AG20443 (cell line): ENCODE measurements at places on chromosomes 6 and 20.

- DNase-seq: no peak
Measured at GRCh38 chr6:169689287-169689686, 12.5 kb downstream of the WDR27 start.

DNA sequence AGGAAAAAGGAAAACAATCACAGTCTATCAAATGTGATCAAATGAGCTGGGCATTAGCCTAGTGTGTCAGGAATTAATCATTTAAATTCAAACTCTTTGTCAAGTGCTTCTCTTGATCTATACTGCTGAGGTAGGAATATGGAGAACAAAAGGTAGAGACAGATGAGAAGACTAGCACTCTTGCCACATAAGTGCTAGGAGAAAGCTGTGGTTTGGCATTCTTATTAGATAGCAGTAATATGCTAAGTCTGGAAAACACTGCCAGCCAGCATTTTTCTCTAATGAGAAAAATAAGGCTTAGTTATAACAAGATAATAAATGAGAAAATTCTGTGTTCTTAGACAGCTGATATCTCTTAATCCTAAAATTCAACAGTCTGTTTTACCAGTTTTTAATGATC, 38.9 kb downstream of the ORC3 start:
- DNase-seq: peak; percentile 53

GRCh38 chr6:16723826-16724225, 37.4 kb downstream of the ATXN1 start:
- DNase-seq: peak; percentile 72

GRCh38 chr20:58871533-58872102, 19.1 kb downstream of the GNAS start:
- DNase-seq: no peak

GRCh38 chr20:35734374-35734773, 7.7 kb downstream of the RBM39 start:
- no peak for DNase-seq

DNA sequence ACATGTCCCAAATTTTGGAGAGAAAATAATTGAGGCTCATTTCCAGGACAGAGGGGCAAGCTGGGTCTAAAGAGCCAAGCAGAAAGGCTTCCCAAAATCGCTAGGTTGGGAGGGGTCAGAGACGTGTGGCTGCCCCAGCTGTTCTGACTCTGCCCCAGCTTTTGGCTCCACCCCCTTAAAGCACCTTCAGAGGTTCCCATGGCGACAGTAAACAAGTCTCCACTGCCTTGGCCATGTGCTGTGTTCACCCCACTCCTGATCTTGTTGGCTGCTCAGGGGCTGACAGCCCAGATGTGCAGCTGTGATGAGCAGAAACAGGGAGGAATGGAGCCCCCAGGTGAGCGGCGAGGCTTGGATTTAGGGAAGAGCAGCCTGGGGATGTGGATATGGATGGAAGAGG, 72.8 kb upstream of the SPTLC3 start:
- no peak for DNase-seq

- DNase-seq: no peak
Measured at GRCh38 chr6:130949553-130949952, 113.5 kb downstream of the EPB41L2 start.

DNA sequence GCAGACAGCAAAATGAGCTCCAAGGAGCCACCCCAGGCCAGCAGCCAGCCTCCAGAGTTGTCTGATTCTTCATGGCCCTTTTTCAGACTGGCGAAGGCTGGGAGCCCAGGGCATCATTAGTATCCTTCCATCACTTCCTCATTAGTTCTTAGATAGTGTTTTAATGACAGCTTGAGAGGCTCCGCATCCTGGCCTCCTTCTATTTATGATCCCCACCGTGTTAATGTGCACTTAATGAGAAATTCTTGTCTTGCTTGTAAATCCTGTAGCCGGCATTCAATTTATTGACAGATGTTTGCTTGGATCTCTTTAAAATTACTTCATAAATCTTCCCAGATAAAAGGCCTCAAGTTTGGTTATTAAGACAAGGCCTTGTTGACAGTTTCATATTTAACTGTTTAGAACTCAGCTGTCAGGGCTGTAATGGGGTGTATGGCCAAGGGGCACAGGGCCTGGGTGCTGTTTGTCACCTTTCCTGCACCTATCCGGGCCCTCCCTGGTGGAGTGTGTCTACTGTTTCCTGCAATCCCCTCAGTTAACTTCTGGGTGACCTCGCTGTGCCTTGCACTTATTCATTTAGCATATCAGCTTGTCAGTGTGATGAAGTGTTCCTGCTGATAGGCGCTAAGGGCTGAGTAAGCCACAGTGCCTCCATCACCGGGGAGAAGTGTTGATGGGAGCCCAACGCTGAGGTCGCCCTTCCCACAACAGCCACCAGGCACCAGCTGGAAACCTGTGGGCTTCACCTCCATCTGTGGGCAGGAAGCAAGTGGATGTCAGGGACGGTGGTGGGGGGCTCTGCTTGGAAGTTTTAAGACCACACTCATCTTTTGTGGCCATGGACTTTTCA, 169.3 kb downstream of the TSHZ2 start:
- no peak for DNase-seq

- DNase-seq: no peak
Measured at GRCh38 chr20:11352041-11352440, 565.7 kb upstream of the BTBD3 start.

DNA sequence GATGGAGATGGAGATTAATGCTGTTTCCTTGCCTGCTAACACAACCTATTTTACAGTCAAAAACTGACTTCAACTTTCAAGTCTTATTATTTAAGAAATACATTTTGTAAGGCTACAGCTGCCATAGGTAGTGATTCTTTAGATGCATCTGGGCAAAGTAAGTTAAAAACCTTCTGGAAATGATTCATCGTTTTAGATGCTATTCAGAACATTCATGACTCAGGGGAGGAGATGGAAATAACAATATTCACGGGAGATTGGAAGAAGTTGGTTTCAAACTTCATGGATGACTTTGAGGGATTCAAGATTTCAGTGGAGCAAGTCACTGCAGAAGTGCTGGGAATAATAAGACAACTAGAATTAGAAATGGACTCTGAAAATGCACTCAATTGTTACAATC, 174.9 kb upstream of the GGTLC1 start:
- DNase-seq: no peak

- DNase-seq: no peak
Measured at GRCh38 chr6:137246164-137246563, 27.0 kb upstream of the IFNGR1 start.

- no peak for DNase-seq
Measured at GRCh38 chr6:105066233-105066632, 109.3 kb downstream of the LIN28B start.

DNA sequence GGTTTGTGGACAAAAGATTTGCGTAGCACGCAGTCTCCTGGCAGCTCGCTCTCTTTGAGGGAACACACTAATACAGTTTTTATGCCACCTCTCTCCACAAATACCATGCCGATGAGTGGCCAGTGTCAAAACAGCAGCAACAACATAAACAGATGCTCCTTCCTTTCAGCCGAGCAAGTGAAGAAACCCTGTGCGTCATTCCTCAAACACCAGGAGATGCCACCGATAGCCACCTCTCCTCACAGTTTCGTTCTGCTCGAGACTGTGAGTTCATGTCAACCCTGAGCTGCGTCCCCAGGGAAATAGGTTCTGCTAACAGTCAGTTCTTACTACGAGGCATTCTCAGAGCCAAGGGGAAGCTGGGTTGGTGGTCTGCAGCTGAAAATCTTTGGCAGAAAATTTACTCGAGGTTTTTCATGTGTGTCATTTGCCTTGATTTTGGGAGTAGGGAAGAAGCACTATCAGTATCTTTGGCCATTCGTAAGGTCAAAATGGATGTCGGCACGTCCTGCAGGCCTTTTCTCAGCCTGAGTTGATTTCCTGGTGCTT, 59.9 kb downstream of the EYA2 start:
- DNase-seq: peak; percentile 85

DNA sequence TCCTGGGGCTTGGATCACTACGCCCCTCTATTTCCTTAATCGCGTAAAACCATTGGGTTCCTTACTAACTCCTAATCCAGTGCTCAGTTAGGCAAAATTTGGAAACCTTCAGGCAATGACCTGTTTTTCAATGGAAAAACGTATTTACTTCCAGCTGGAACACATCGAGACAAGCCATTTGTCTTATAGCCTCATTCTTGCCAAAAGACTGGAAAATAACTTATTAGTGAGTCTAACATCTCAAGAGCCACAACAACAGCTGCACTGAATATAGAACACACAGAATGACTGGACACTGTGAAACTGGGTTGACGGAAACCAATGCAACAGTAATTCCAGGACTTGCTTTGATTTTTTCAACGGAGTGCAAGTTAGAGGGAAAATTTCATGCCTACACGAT, 125.2 kb upstream of the MAP3K7 start:
- DNase-seq: no peak

DNA sequence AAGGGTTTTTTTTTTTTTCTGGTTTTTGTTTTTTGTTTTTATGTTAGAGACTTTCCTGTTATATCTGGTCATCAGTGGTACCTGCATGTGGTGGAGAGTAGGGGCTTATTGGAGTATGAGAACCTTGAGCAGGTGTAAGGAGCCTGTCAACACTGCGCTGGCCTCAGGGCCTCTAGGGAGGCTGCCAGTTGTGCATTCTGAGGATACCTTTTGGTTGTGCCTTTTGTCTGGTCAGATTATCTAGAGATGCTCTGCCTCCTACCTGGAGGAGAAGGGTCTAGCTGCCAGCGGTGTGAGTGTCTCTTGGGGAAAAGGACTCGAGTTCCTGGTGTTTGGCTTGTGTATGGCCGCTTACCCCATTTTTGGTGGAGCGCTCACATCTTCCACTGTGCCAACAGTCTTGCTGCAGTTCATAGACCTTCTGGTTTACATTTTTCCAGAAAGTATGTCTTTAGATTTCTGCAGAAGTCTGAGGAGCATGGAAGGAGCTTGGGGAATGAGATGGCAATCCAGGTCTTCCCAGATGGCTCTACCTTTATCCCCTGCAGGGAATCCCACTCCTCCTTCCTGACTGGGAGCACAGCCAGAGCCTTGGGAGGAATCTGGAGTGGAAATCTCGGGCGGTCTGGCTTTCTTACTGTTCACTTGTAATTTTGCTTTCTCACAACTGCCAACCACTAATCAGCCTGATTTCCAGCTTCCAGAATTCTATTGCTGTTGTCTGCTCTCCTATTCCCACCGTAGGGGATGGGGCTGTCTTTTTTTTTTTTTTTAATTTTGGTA, 49.9 kb downstream of the PTPN1 start:
- DNase-seq: no peak

GRCh38 chr6:80921861-80922460, 815.5 kb downstream of the BCKDHB start:
- no peak for DNase-seq

- no peak for DNase-seq
Measured at GRCh38 chr20:20188647-20189046, 136.3 kb downstream of the CFAP61 start.

DNA sequence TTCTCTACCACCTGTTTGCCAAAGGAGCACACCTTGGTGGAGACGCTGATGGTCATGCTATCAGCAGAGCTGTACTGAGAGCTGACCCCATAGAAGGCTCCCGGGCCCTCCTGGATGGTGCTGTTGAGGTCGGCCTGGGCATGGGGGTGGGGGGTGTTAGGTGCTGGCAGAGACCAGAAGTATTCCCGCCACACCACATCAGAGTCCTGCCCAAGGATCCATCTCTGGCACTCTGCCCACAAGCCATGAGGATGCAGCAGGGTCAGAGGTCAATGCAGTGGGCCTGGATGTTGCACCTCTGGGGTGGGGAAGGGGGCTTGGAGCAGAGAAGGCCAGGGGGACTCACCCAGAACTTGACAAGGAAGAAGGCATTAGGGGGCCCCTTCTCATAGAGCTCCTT, 7.4 kb downstream of the RPL10A start:
- no peak for DNase-seq

GRCh38 chr6:74892091-74892490, 313.8 kb downstream of the COL12A1 start:
- no peak for DNase-seq

DNA sequence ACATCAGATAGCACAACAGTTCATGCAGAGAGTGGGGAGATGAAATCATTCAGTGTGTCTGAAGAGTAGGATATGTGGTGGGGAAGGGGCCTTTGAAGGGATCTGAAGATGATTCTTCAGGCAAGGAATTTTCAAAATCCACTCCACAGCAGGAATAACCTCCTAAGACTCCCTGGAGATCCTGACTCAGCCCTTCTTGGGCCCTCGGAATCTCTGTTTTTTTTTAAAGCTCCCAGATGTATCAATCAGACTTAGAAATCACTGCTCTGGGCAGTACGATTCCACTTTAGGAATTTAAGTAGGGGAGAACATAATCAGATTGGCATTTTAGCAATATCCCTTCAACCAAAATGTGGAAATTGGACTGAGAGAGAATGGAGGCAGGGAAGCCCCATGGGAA, 55.5 kb downstream of the RIOK1 start:
- DNase-seq: peak; percentile 61

DNA sequence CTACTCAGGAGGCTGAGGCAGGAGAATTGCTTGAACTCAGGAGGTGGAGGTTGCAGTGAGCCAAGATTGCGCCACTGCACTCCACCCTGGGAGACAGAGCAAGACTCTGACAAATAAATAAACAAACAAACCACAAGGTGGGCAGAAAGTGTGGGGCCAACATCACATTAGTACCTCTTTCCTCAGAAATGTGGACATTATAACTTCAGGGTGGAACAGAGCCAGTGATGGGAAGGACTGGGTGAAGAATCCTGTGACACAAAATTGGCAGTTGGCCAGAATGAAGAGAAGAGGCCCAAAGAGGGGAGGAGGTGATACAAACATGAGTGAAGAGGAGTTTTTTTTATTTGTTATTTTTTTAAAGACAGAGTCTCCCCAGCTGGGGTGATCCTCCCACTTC, 50.6 kb downstream of the NUP153 start:
- no peak for DNase-seq

DNA sequence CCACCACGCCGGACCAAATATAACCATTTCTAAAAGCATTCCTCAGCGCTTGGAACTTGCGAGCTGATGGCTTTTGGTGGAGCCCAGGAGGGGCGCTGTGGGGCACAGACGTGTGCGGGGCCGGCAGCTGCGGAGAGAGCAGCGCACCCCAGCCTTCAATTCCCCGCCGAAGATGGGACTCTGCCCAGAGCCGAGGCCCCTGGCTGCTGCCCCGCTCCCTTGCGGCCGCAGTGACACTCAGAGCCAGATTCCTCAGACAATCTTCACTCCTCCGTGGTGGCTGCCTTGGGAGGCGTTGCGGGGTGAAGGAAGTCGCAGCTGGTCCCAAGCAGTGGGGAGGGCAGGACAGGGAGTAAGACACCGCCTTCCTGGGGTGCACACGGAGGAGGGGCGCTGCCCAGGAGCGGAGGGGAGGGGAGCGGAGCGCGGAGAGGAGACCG, 87.7 kb downstream of the TMEM242 start:
- DNase-seq: peak; percentile 83

DNA sequence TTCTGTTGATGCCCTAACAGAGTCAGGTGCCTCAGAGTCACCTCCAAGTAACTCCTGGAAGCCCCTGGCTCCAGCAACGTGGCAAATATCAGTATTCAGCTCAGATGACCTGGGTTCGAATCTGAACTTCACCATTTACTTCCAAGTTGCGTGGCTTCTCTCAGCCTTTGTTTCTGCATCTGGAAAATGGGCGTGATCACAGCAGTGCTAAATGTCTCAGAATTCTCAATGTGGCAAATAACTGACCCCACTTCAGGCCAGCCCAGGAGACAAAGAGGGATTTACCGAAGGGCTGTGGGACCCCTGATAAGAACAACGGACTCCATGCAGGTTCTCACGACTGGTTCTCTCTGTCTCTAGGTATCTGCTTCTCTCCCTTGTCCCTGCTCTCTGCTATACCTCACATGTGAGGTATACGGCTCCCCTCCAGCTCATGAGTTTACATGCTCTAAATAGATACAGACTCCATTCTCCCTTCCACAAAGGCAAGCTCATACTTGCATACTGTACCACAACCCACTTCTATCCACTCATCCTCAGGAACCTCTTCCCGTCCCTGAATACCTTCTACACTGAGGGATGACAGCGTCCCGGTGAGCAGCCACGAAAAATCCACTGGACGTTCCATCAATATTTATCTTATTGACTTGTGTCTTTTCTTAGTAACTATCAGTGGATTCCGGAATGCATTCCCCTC, 84.1 kb downstream of the SNX5 start:
- no peak for DNase-seq
